Lower leg skin (tissue), 4 donors: ENCODE measurements at places on chromosomes 3 and 15.

GRCh38 chr15:64246364-64247189 lies 83.8 kb upstream of the PPIB start:
- no peak for DNase-seq

- no peak for DNase-seq
Measured at GRCh38 chr15:32908872-32909271, 191.1 kb downstream of the GREM1 start.

DNA sequence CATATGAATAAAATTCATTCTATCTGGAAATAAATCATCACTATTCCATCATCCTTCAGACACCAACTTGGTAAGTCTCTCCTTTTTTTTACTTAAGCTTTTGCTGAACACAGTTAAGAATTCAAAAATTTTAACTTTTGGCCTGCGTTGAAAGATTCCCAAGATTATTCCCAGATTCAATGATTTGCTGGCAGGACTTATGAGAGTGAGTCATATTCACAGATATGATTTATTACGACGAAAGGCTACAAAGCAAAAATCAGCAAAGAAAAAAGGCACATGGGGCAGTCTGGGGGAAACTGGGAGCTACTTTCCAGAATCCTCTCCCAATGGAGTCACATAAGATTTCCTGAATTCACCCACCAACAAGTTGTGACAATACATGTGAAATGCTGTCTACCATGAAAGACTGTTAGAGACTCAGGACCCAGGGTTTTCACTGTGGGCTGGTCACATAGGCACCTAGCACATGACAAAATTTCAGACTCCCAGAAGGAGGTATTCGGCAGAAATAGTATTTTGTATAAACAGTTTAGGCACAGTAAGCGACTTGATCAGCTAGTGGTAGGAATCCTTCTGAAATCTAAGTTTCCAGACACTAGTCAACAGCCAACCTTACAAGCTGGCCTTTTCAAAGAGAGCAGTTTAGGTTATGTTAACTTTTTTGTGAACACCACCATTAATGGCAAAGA lies 82.1 kb downstream of the DLG1 start:
- no peak for DNase-seq

DNA sequence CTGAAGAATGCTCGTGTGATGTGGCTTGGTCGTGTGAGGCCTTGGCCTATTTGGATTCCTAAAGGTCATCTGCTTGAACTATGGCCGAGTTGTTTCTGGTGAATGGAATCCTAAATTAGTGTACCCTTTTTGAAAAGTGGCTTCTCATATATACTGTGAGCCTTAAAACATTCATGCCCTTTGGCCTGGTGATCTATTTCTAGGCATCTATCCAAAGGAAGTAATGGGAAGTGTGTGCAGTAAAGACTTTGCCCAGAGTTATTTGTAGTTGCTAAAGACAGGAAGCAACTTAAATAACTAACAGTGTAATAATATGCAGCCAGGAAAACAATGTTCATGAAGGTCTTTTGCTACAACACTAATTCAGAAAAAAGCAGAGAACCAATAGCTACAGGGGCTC lies 3.0 kb downstream of the DGKG start:
- DNase-seq: no peak

DNA sequence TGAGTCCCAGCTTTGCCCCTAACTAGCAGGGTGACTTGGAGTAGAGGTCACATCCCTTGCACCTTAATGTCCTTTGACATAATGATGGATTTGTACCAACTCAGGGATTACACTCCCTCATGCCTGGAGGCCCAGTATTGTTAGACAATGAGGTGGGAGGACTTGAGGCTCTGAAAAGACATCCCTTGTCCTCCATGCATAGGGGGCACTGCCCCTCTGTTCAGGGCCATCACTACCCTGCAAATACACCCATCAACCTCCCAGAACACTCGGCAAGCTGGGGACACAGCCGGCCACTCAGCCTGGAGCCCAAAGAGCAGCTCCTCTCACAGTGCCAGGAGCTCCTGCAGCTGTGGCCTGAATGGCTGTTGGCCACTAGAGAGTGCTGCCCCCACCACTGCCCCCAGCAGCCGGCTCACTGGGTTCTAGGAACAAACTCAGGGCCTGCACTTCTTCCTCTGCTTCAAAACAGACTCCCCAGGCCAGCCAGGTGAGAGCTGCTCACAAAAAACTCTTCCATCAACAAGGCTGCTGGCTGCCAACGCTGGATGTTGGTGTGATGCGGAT lies 90.2 kb downstream of the GABRB3 start:
- no peak for DNase-seq

DNA sequence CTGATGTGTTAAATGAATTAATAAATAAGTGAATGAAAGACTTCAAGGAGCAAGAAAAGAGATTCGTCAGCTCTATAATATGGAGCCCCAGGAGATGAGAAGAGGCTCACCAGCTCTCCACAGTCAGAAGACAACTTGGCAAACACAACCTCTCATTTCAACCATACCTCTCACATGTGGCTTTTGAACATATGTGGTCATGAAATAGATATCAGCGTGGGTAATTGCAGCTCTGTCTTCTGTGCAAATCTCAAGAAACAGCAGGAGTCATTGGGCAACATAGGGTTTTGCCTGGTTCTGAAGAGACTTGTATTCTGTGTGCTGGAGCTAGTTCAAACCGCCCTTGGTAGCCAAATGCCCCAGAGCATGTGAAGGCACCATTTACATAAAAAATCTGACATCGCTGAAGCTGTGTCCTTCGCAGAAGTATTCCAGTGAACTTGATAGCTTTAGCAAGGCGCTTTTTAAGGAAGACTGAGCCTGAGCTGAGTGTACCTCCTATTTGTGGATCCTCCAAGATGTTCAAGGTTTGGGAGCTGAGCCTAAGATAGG lies 8.4 kb downstream of the CX3CR1 start:
- DNase-seq: no peak

DNA sequence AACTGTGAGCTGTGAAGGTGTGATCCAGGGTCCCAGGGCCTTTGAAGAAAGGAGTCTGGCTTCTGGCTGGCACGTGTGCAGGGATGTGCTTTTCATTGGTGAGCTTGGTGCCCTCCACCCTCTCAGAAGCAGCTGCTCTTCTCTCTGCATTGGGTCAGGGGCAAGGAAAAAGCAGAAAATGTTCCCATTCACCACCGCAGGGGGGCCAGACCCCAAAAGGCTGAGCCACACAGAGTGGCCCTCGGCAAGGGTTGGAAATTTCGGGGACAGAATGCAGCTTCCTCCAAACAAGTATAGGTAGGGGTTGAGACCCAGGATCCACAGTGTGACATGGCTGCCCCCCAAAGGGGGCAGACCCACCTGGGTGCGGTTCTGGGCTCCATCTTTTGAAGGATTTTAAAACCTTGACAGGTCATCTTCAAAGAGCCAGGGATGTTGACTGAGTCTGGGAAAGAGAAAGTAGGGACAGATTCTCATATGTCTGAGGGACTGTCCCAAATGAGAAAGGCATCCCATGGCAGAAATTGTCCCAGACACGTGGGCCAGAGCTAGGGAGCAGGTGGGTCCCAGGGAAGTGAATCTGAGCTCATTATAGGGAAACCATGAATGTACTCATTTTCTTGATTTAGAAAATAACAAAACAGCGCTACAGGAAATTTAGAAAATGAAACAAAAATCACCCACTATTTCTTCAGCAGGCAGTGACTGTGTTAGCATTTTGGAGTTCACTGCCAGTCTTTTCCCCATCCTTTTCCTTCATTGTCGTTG lies 2.7 kb downstream of the CSK start:
- no peak for DNase-seq
